ENCODE measurements at places on chromosomes 3 and 15.

GRCh38 chr3:14311729-14312128 is 90.7 kb upstream of the SLC6A6 start:
- DNase-seq: no peak

- no peak for DNase-seq
Measured at GRCh38 chr3:52509753-52510328, 14.7 kb downstream of the STAB1 start.

- no peak for DNase-seq
Measured at GRCh38 chr3:31219131-31219843, 313.4 kb upstream of the STT3B start.

DNA sequence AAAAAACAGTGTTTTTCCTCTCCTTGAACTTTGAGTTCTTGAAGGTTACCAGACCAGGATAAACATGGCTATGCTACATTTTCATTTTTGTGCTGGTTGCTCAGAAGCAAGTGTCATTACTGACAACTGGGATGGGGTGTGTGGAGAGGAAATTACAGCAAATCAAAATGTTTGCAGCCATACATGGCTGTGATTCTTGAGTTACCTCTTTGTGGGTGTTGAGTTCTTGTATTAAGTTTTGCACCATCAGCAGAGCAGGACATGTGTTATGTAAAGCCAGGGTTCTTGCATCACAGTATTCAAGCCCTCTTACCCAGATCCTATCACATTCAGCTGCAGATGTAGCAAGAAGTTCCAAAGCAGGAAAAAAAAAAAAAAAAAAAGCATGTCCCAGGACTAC is 53.9 kb upstream of the ATOSA start:
- DNase-seq: no peak

DNA sequence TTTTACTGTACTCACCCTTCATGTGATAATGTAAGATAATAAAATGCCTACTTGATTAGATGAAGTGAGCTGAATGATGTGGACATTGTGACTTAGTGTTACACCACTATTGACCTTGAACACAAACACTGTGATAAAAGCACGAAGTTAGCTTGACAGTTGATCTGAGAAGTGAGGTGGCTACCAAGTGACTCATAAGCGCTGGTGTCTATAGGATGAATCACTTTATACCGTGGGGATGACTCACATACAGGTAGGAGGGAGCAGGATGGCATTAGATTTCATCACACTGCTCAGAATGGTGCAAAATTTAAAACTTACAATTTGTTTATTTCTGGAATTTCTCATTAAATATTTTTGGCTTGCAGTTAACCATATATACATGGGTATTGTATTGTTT is 174.7 kb upstream of the CNTN3 start:
- no peak for DNase-seq

- no peak for DNase-seq
Measured at GRCh38 chr3:190027116-190027515, 93.6 kb downstream of the P3H2 start.

DNA sequence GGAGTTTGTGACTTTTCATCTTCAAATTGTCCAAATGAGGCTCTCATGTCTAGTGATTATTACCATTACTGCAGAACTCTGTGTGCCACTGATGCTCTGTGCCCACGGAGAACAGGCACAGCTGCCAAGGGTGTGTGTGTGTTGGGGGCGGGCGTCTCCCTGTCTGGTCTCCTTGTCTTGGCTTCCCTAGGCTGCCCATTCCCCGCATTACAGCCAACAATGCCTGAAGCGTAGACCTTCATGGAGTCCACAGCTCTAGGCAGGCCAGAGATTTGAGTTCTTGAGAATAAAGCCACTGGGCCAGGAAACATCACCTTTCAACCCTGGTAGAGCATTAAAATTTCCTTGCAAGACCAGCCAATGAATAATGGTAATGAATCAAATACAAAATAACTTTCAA is 42.7 kb downstream of the CCNB2 start:
- DNase-seq: no peak

- DNase-seq: no peak
Measured at GRCh38 chr3:49662720-49663413, 11.3 kb upstream of the APEH start.

DNA sequence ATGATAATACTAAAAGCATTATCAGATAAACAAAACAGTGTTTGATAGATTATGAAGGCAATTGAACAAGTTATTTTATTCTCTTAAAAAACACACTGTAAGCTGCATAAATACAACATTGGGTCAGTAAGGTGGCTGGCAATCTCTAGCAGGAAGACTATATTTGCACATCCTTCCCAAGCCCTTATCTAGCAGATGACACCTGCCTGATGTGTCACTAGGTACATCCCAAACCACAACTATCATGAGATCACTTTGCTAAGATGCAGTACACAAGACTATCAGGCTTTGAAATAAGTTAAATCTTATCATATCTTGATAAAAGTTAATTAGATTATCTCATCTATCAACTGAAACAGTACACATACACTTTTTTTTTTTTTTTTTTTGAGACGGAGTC is 417.4 kb downstream of the MECOM start:
- no peak for DNase-seq

DNA sequence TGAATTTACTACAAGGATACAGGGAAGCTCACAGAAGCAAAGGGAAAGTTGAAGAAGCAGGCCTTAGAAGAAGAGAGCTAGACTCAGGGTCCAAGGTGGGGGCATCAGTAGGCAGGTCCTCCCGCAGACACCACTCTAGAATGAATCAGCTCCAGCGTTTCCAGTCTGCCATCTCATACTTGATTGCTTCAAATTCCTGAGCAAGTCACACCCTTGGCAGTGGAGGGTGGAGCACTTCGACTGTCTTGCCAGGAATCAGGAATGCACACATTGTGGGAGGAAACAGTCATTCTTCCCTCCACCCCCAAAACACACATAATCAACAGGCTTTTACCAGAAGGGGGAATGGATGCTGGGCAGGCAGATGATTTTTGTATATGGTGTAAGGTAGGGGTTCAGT is 78.5 kb downstream of the CHCHD6 start:
- no peak for DNase-seq

- no peak for DNase-seq
Measured at GRCh38 chr15:51030649-51031316, 63.9 kb downstream of the TNFAIP8L3 start.

DNA sequence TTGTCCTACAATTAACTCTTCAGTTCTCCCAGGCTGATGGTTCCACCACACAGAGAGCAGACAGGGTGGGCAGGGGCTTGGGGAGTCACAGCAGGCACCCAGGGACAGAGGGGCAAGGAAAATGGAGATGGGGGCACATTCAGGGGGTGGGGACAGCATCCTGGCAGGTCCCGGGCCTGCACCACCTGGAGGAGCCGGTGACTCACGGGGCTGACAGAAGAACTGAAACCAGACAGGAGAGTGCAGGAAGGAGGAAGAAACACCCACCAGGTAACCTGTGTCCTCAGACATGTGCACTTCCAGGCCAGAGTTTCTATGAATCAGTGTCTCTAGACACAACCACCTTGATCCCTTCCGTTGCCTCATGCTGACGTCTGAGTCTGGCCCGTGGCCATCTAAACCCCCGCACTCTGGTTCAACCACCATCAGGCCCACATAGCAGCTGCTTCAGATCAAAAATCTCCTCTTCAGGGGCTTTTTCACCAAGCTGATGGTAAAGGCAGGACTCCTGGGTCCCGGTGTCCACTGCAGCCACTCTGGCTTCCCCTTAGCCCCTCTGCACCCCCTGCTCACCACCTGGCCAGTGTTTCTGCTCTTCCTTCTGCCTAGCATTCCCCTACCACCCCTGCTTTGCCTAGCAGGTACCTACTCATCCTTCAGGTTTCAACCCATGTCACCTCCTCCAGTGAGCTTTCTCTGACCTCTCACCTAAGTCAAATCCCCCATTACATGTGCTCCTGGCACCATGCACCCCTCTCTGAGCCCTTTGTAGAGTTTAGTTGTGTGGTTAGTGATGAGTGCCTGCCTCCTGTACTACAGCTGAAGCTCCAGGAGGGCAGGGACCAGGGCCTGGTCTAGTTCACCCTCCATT is 16.5 kb upstream of the CYP11A1 start:
- peak; percentile 66 for DNase-seq

- DNase-seq: no peak
Measured at GRCh38 chr15:88512078-88512477, 34.4 kb downstream of the DET1 start.

DNA sequence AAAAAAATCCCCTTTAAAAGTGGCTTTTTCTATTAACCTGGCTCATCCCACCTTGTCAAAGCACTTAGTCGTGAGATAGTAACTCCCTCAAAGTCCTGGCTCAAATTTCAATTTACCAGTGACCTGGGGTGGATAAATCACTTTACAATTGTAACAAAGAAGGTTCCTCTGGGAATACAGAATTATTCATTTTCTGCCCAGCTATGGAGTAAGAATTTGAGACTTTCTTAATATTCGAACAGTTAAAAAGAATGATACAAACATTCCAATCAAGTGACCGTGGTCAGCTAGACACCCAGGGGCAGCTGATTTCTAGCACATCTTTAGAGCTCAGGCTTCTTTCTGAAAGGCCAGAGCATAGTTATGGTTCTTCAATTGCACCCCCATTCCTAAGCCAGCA is 291.0 kb upstream of the TGFBR2 start:
- DNase-seq: no peak

DNA sequence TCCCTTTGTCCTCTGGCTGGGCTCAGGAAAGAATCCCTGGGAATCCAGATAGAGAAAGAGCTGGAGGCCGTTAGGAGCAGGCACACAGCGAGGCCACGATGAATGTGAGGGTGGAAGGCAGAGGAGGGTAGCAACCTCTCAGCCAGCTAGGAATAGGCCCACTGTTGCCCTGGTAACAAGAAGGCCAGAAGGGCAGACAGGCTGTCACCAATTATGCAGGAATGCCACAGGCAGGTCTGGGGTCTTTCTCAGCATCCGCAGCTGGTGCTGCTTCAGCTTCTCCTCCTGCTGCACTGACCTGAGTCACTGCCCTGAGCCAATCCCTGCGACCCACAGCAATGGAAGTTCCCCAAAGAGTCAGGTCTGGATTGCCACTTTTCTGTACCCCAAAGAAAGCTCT is 62.8 kb upstream of the C3orf80 start:
- no peak for DNase-seq

GRCh38 chr3:187565701-187566100 is 104.5 kb downstream of the SST start:
- no peak for DNase-seq

DNA sequence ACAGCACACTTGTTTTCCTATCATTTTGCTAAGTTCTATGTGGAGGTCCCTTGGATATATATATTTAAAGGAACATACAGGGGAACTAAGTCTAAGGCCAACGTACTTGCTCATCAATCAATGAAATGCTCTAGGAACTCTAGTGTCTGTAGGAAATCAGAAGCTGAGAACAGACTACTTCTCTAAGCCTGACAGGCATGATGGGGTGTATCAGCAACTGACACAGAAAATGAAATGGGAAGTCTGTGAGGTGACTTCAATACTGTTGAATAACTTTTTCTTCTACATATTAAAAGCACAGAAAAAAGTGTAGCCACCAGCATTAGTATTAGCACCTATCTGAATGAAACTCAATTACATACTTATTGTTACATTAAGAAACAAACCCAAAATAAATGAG is 56.9 kb upstream of the CSPG5 start:
- no peak for DNase-seq

GRCh38 chr3:20480786-20481365 is 294.9 kb upstream of the SGO1 start:
- no peak for DNase-seq

DNA sequence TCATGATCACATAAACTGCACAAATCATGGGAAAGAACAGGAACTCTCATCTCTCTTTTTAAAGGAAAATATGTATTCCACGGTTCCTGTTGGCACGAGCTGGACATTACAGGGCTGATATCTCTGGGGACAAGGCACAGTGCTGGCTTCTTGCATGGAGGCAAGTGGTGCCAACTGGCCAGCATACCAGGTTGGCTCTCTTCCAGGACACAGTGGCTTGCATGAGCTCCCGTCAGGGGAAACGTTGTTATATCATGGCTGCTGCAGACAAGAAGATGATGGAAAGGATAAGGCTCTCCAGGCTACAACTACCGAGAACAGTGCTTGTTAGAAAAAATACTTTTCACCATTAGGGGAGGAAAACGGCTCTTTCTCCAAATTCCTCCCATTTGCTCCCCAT is 283.9 kb downstream of the RORA start:
- DNase-seq: no peak

GRCh38 chr3:78645628-78646310 is 1122.0 kb downstream of the ROBO1 start:
- no peak for DNase-seq

GRCh38 chr15:62430056-62430455 is 265.0 kb upstream of the C2CD4B start:
- no peak for DNase-seq

- DNase-seq: peak; percentile 58
Measured at GRCh38 chr3:50519471-50520089, 16.1 kb upstream of the CACNA2D2 start.

DNA sequence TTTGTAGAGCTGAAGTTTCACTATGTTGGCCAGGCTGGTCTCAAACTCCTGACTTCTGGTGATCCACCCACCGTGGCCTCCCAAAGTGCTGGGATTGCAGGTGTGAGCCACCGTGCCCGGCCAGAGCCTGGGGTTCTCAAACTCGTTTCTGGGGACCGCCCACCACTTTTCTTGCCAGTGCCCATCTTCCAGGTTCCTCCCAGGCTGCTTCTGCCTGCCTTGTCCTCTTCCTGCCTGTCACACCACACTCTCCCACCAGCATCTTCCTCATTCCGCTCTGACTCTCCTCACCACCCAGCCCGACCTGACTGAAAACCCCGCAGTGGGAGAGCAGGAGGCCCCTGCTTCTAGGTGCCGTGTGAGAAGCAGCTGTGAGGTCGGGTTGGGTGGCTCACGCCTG is 3.1 kb upstream of the DYNLT2B start:
- DNase-seq: no peak

GRCh38 chr3:190533511-190534281 is 19.8 kb downstream of the IL1RAP start:
- no peak for DNase-seq

DNA sequence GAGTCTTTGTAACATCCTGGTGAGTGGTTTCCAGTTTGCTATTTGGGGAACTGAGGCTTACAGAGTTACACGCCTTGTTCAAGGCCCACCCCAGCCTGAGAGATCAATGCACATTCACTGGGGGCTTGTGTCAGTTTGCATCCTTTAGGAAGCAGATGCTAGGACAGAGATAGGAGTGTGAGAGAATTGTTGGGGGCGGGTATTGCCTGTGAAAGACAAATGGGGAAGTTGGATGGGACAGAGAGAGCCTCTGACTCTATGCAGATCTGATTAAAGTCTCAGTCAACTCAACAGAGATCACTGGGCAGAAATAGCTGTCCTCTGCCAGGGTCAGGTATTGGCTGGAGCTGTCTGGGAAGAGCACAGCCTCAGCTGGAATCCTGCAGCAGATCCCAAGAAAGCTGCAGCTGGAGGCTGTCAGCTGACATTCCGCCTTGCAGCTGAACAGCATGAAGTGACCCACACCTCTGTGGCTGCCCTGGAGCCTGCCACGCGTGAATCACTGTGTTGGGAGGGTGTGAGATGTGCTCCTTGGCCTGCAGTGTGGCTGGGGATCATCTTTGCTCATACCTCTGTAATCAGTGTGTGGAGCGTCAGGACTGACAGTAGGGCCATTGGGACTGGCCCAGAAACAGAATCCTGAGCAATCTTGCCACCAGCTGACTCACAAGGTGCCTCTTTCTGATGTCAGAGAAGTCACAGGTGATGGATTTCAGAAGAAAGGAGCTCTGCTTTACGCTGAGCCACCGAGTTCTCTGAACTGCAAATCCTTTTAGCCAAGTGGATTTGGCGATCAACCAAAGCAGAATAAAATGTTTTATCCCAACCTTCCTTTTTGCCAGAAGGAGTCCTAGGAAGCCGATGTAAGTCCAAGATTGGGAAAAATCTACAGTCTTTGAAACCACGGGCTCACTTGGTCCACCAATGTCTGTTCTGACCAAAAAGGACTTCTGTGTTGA is 284.1 kb upstream of the LRRFIP2 start:
- DNase-seq: no peak

- DNase-seq: no peak
Measured at GRCh38 chr3:10601151-10601856, 95.9 kb upstream of the ATP2B2 start.

All from stimulated activated CD4-positive, alpha-beta T cell treated with anti-CD3 and anti-CD28 coated beads, TNF-alpha, amount 100 ng/mL, for 4 hours (primary cell).